ENCODE measurements at places on chromosomes 7 and 10.

DNA sequence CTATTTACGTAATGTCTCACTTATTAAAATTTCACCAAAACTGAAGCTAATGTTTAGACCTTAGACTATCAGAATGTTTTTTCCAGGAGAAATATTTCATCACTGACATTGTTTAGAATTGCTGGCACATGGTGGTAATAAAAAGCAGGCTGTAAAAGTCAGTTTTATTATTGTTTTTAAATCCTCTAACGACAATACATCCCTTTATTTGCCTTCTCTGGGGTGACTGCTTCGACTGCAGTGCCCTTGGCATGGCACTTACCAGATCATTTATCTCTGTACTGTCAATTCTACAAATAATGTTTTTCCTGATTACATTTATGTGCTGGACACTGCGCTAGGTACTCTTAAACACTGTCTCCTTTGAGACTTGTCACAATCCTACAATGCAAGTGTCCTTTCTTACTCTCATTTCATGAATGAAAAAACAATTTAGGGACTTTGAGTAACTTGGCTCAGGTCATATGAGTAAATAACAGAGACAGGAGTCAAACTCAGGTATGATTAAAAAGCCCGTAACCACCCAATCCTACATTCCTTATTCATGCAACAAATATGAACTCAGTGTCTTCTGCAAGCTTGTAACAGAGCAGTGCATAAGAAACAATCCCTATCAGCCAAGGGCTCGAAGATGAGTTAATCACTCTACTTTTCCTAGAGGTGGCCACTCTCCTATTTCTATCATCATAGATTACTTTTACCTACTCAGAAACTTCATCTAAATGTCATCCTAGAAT lies 5.6 kb upstream of the ING3 start:
- DNase-seq, result no peak

DNA sequence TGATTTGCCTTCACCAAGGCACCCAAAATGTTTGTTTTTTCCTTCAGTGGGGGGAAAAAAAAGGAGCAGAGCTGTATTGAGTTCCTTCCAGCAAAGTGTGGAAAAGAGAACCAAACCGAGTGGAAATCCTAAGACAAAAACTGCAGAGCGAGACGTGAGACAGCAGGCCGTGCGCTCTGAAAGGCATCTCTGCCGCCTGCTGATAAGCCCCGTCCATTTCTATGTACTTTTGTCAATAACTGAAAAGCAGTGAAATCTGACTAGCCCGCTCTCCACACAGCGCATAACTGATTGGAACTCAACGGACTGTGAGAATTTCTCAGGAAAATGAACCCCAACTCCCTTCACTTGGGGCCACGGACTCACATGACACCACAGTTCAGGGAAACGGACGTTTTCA lies 83.2 kb downstream of the COBL start:
- no peak for DNase-seq

DNA sequence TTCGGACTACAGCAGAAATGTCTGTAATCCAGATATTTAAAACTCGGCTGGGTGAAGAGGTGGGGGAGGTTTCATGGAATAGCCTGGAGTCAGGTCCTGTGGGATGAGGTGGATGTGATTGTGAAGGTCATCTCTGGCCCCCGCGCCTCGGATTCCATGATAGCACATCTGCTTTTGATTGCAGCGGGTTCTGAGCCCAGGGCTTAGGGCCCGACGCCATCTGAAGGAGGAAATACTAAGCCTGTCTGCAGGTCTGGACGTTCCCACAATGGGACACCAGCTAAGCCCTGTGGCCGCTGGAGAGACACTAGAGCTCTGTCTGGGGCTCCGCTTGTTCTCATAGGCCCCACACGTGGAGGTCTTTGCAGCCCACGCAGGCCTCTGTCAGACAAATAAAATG lies 328.7 kb downstream of the CXCL12 start:
- no peak for DNase-seq

GRCh38 chr7:82741493-82741892 lies 297.9 kb upstream of the CACNA2D1 start:
- no peak for DNase-seq

DNA sequence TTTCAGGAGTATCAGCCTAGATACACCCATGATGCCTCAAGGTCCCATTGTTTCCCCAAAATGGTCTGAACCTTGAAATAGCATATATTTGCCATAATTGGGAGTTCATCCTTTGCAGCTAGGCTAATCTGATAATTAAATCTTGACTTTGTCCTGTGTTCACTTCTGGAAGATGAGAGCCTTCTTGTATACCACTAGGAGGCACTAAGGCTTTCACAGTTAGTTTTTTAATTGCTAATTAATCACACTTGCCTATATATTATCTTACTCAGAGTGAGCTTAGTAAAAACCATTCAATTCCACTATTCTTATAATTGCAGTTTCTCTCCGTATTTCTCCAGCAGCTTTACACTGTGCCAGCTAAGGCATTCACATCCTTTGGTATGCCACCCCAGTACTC lies 48.7 kb upstream of the MAGI2 start:
- DNase-seq, result no peak

DNA sequence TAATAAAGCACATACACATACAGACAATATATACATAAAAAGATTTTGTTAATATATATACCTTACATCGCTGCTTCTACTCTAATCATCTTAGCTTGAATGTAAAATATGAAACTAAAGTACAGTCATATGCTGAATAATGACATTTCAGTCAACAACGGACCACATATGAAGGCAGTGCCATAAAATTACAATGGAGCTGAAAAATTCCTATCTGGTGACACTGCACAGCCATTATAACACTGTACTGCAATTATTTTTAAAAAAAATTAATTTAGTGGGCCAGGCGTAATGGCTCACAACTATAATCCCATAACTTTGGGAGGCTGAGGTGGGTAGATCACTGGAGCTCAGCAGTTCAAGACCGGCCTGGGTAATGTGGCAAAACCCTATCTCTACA lies 122.3 kb downstream of the JMJD1C start:
- DNase-seq, result no peak

- DNase-seq, result no peak
These were observed 89.6 kb downstream of the FOXL3 start for GRCh38 chr7:379456-380138.

GRCh38 chr10:62692085-62692484 lies 112.4 kb upstream of the ADO start:
- DNase-seq, result no peak

GRCh38 chr7:111642373-111642772 lies 80.1 kb upstream of the IMMP2L start:
- no peak for DNase-seq

DNA sequence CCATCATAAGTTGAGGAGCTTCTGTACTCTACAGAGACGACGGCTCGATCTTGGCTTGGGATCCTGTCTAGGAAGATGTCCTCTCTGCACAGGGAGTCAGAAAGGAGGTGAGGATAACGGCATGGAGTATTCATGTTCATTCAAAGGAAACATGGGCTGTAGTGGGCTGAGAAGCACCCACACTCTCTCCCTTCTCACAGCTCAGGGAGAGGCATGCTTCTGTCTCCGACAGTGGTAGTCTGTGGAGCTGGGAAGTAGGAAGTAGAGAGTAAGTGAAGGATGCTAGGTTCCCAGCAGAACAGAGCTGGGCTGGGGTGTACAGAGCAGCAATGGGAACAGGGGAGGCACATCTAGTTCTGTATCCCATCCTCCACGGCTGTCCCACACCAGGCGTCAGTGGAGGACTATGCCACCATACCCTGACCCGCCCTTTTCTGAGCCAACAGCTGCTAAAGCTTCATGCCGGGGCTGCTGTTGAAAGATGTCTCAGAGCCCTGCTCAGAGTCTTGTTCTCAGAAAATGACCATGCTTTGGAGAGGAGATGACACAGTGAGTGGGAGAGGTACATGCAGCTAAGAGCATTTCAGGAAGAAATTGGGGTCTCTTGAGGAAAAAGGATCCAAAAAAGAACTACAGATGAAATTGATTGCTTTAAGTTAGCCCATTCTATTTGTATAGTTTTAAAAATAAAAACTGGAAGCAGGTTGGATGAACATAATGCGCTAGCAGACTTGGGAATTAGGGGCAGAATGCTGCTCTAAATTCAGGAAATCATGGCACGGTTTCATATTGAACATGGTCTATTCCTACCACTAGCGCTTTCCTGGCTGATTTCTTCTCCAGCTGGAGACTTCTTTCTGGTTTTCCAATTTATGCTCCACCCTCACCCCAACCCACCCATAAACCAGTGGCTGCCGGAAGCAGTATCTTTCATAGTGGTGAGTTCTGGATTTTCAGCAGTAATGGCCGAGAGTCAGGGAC lies 138.6 kb downstream of the CHN2 start:
- DNase-seq, result no peak

GRCh38 chr7:124162667-124163066 lies 129.8 kb upstream of the TMEM229A start:
- DNase-seq, result no peak

DNA sequence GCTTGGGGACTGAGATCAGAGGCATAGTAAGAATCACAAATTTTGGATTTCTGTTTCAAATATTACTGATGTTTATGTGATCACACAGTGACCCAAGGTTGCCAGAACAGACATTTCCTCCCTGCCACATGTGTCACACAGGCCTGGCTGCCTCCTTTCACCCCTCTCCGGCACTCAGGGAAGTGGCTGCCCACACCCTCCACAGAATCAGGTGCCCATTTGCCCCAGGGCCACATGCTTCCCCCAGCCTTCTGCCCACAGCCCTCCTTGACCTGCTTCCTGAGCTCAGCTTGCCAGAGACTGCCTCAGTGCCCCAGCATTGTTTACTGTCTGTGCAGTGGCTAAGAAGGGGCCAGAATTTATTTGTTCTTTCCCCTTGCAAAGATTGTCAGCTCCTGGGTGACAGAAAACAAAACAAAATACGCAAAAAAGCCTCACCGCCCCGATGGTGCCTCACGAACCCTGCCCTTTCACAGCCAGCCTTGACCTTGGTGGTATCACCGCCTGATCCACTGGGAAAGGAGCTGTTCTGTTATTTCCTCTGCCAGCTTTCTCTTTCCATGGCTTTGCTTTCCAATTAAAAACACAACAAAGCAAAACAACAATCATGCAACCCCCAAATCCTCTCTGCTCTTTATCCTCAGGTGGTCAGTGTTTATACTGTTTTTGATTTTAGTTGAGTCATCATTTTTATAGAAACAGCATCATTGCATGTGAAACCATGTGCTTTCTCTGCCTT lies 52.8 kb downstream of the CHN2 start:
- no peak for DNase-seq

GRCh38 chr7:141928146-141928844 lies 12.1 kb downstream of the OR9A4 start:
- no peak for DNase-seq

GRCh38 chr10:22429981-22430421 lies 84.7 kb downstream of the SPAG6 start:
- DNase-seq, result no peak

DNA sequence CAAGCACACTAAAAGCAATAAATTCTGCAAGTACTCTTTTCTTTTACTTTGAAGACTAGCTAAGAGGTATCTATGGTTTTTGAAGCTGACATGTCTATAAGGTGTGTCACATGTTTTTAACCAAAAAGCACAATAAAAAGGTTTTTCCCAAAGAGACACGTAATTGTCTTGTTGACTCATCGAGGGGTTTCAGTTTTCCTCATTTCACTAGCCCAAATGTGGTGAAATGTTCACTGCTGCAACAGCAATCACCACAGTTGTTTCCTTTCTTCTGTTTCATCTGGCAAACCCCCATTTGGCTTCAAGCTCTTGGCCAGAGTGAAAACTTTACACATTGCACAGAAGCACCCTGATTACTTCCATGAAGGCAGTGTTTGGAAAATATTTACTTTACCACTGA lies 3.8 kb upstream of the HOXA4 start:
- DNase-seq, result no peak

DNA sequence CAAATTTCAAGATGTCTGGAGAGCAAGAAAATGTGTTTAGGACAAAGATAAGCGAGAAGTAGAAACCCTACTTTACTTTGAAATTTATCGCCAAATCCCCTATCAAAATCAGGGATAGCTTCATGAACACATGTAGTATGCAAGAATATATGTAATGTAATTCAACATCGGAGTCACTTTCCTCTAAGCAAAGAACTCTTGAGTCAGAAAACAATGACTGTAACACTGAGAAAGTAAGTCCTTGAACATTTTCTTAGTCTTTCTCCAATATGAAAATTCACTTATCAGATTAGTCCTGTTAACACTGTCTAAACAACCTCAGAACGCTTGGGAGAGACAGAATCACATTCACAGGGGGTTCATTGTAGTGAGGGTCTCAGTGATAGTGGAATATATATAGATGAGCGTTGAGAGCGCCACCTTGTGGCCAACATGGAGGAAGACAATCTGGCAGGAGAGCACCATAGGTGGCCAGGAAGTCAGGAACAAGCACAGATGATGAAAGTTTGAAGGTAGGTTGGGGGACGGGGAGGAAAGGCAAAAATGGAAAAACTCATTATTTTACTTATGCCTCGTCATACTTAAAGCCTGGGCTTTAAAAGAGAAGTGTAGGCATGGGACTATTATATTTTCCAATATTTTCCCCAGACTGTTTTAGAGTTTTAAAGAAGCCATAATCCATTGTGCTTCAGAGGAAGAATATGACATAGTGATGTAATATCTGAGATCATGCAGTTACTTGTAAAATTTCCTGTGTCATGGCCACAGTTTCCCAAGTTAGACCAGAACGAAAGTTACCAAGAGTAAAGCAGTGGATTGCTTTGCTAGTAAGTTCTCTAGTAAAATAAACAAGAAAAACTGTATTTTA lies 115.5 kb upstream of the GNAI1 start:
- DNase-seq, result no peak

DNA sequence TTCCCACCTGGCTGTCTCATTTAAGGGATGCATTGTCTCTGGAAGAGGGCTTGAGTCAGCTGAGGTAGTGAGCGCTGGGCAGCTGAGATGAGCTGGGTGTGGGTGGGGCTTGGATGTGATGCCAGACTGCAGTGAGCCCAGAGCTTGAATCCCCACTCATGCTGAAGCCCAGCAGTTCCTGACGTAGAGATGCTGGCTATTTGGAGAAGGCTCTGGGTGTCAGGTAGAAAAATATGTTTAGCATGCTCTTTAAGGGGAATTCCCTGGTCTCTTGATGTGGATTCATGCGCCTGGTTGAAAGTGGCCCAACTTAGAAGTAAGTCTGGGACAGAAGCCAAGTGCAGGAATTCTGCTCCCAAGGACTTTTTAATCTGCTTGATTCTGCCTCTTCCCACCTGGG lies 241.5 kb upstream of the IGFBP3 start:
- DNase-seq, result no peak

DNA sequence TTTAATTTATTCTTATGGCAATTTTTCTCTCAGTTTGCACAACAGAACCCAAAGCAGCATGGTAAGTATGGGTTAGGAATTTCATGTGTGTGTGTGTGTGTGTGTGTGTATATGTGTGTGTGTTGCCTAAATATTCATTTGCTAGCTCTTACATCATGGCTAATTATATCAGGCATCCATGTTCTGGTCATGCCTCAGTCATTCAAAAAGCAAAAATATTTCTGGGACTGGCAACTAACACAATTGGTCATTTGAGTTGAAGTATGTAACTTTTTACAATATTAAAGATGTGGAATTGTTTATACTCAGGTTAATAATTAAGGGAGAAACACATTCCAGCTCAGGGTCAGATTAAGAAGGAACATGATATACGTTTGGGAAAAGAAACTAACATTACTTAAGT lies 67.6 kb upstream of the PHYHIPL start:
- DNase-seq, result no peak

- no peak for DNase-seq
These were observed 14.2 kb downstream of the TFAM start for GRCh38 chr10:58399410-58399809.

- no peak for DNase-seq
These were observed 167.8 kb upstream of the SEMA3A start for GRCh38 chr7:84362360-84362759.

GRCh38 chr10:14665304-14665703 lies 109.4 kb downstream of the FAM107B start:
- DNase-seq, result no peak

Measured in stimulated activated CD8-positive, alpha-beta memory T cell treated with anti-CD3 and anti-CD28 coated beads, Interleukin-4, amount 100 ng/mL, for 4 hours (primary cell).